NCI-H1694 treated with DMSO at 0.1 percent for 48 hours (cell line): ENCODE measurements at places on chromosomes 12 and 14.

DNA sequence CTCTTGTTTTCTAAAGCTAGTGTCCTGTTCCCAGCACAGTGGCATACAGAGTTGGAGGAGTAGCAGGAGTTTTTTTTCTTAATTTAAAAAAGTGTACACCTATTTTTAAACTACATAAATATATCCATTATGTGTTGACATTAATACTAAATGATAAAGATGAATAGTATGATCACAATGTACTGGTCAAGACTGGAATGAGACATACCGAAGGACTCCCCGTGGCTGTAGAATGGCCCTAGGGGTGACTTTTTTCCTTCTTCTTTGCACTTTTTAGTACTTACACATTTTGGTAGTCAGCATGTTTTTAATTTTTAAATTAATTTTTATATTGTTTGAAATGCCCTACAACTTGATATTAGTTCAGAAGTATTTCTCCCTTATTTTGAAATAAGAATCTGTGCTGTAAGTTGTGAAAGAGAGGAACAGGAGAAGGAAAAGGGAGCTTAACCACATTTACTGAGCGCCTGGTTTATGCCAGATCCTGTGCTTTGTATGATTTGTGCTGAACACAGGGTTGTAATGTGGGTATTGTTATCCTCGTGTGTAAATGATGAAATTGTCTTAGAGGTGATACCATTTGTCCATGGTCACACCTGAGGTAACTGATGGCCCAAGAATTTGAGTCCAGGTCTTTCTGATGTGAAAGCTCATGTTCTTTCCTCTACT, 136.5 kb downstream of the TGFB3 start:
- DNase-seq = no peak

GRCh38 chr12:125092872-125093680, 27.8 kb downstream of the AACS start:
- DNase-seq = no peak

DNA sequence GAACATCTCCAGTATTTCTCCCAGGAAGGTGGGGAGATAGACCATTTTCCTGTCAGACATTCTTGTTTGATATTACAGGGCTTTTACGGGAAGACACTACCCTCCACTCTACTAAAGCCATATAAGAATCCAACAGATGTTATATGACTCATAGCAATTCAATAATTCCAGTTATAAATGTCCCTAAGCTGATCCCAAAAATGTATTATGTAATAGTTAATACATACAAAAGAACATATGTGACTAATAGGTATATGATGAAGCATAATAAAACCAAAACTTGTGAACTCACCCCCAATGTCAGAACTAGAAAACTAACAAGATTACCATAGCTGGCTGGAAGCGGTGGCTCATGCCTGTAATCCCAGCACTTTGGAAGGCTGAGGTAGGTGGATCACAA, 84.2 kb downstream of the EFCAB11 start:
- DNase-seq = no peak

- no peak for DNase-seq
These were observed 12.8 kb downstream of the TCHP start for GRCh38 chr12:109912855-109913321.

DNA sequence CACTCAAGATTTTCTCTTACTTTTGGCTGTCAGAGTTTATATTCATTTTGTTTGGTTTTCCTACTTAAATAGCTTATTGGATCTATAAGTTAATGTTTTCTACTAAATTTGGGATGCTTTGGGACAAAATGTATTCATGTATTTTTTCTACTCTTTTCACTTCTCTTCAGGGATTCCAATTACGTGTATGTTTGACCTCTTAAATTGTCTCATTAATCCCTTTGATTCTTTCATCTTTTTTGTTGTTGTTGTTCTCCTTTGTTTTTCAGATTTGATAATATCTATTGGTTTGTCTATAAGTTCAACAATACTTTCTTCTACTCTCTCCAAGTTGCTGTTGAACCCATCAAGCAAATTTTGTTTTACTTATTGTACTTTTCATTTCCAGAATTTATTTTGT, 34.2 kb downstream of the PMCH start:
- no peak for DNase-seq

DNA sequence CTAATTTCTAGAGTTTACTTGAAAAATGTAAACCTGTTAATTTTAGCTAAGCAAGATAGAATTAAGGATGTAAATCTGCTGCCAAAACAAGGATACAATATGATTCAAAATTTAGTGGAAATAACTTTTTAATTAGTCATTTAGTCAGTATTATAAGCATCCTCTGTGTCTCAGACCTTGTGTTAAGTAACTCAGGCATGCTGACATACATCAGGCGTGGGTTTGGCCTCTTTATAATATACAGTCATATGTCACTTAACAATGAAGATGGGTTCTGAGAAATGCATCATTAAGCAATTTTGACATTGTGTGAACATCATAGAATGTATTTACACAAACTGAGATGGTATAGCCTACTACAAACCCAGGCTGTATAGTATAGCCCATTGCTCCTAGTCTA, 386.9 kb downstream of the ZFP36L1 start:
- DNase-seq = no peak

GRCh38 chr14:98227727-98228111, 1044.3 kb downstream of the BCL11B start:
- DNase-seq = no peak

DNA sequence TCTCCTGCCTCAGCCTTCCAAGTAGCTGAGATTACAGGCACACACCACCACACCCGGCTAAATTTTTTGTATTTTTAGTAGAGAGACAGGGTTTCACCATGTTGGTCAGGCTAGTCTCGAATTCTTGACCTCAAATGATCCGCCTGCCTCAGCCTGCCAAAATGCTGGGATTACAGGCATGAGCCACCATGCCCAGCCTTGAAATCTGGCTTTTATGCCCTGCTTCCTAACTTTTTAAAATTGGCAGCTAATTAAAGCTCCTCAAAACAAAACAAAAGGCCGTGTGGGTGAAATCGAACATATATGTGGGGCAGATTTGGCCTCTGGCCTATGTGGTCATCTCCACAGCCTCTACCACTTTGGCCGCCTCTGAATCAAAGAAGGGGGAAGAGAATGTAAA, 37.9 kb downstream of the KCTD10 start:
- no peak for DNase-seq

DNA sequence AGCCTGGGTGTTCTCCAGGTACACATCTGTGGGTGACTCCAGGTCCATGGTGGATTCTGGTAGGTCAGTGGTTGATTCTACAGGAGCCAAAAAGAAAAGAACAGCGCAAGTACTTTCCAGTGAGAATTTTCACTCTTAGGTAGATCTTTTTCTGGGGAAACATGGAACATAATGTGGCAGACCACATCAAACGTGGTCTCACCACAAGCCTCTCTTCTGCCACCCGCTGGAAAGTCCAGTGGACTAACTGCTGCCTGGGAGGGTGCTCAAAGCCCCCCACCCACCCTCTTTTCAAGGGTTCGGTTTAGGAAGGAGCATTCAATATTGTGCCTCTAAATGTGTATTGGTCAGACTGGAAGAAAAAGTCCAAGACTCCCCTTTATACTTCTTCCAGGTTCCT, 36.1 kb upstream of the PRB2 start:
- DNase-seq = no peak

DNA sequence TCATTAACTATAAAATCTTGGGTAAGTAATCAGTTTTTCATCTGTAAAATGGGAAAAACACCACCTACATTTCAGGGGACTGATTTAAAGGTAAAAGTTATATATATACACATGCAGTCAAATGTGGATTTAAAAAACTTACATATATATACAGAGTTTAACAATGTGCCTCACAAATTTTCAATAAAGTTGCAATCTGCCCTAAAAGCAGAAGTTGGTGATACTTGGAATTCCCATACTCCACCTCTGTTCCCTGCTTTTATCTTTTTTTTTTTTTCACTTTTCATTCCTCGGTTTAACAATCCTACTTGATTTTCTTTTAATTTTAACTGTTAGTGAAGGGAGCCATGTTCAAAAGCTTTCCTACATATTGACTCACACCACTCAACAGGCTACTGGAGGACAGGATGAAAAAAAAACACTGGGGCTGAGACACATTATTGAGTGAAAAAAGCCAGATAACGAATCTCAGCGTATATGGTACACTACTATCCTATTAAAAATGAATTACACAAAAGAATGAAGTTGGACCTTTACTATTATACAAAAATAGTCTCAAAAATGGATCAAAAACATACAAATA, 24.3 kb downstream of the SPPL3 start:
- DNase-seq = no peak

DNA sequence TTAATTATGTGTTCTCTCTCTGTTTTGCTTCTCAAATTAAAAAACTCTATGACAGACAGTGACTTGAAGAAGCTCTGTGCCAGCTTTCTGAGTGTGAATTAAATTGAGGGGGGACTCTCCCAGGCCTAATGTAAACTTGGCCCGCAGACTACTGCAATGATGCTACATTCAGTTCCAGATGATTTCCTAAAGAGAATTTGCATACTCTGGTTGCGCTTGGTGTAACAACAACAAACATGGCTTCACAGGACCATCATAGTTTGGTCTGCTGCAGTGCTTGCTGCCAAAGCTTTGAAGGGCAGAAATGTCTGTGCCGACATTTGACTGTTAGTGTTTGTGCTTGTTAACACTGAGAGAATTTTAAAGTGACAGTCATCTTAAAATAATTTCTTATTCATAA, 25.0 kb downstream of the CFAP54 start:
- no peak for DNase-seq

DNA sequence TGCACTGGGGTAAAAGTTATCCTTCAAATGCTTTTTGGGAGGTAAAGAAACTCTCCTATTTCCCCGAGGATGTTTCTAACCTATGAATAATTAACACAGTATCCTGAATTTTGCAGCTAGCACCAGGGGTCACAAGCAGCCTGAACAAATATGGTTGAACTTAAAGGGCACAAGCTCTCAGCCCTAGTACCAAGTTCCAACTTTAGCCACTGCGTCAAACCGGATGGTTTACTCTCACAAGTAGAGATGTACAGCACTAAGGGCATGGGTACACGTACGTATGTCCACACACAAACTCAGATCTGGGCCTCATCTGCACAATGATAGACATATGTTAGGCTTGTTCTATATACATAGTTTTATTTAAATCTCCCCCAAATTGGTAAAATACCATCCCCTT, 4.7 kb downstream of the CCDC88C start:
- no peak for DNase-seq

DNA sequence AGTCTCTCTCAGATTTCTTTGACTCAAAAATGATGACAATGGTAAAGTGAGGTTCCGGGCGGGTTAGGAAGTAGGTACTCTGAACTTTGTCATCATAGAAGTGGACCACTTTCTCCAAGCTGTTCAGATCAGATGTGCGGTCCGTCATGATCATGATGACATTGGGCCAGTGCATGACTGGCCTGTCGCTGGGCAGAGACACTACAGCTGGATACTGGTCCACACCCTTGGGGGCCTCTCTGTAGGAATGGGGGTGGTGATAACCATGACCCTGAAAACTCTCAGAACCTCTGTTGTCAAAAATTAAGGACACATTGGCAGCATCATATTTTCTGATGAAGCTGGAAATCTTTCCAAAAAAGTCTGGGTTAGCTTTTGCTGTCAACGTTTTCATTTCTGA, 28.2 kb downstream of the KICS2 start:
- DNase-seq = no peak

GRCh38 chr12:54251667-54252284, 28.1 kb downstream of the CBX5 start:
- peak; percentile 10 for DNase-seq

DNA sequence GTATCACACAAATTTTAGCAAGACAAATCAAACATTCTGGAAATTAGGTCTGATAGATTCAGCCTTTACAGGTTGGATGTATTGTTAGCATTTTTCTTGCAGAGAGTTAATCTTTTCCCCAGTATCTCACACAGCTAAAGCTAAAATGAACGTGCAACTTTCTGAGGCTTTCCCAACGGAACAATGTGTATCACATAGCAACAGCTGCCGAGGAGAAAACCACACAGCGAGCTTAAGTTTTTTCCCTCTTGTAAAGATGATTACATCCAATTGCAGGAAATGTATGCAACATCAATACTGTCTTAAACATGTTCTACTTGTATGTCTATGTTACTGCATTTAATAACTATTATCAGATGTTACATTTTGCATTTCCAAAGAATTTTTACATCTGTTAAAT, 182.2 kb downstream of the CCDC59 start:
- DNase-seq = peak; percentile 29

- no peak for DNase-seq
These were observed 47.3 kb upstream of the SRP54 start for GRCh38 chr14:34935488-34935887.

DNA sequence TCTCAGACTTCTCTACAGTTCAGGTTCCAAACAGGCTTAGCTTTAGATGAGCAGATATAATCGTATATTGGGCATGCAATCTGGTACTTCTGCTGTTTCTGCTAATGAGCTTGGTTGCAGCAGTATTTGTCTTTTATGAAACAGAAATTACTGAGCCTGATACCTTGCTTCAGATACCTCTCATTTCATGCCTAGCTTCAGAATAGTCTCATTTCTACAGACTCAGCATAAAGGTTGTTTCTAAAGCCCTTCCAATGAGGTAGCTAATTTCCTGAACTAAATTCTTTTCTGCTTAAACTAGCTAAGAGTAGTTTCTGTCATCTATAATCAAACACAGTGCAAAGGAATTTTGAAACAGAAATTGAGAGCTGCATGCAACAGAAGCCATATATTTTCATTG, 275.0 kb upstream of the KITLG start:
- no peak for DNase-seq

- no peak for DNase-seq
These were observed 19.0 kb upstream of the NUDT14 start for GRCh38 chr14:105200074-105200473.

- DNase-seq = peak; percentile 48
These were observed 31.9 kb downstream of the GUCY2C start for GRCh38 chr12:14664434-14665023.
